Activated T-helper 2 cell treated with anti-CD3 and anti-CD28 coated beads, Interferon-gamma antibody, Interleukin-2, Interleukin-4, amounts not matched to agents 10 μg/mL and 5 μg/mL and 100 μg/mL, durations not matched to agents 14 hours and 24 hours and 36 hours (primary cell): ENCODE measurements at places on chromosomes 3 and 15.

GRCh38 chr15:94335616-94336015 lies 104.3 kb downstream of the MCTP2 start:
- DNase-seq: no peak
- H3K4me1 ChIP-seq: peaks cover 3% of the 10 kb centered on the region
- H3K4me3 ChIP-seq: no peak overlapping the region
- no peaks in the 10 kb centered on the region for H3K27me3 ChIP-seq
- no peak overlapping the region for H3K27ac ChIP-seq
- H3K36me3 ChIP-seq: peaks cover 24% of the 10 kb centered on the region

GRCh38 chr3:13242364-13242737 lies 169.1 kb upstream of the IQSEC1 start:
- DNase-seq: no peak
- no peak overlapping the region for H3K4me3 ChIP-seq
- H3K27ac ChIP-seq: no peak overlapping the region
- H3K36me3 ChIP-seq: no peaks in the 10 kb centered on the region

DNA sequence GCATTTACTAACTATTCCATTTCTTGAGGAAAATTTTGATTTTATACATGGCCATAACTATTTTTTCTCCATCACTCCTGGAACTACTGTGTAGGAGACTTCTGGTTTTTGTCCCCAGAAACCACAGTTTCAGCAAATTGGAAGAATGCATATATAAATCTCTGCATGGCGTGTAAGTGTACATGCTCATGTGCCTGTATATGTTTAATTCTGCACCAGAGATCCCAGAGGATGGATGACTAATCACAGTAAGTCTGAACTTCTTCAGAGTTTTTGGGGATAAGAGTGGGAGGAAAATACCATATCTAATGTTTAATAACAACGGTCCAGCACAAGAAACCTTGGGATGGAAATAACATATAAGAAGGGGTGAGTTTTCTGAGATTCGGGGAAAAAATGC lies 10.9 kb upstream of the COL6A6 start:
- no peaks in the 10 kb centered on the region for H3K36me3 ChIP-seq
- no peak overlapping the region for H3K4me3 ChIP-seq
- H3K27me3 ChIP-seq: peaks cover 2% of the 10 kb centered on the region

GRCh38 chr3:146636881-146637280 lies 31.7 kb upstream of the PLSCR5 start:
- DNase-seq: no peak
- H3K27me3 ChIP-seq: no peaks in the 10 kb centered on the region
- H3K36me3 ChIP-seq: no peaks in the 10 kb centered on the region
- H3K4me1 ChIP-seq: no peaks in the 10 kb centered on the region
- H3K4me3 ChIP-seq: no peak overlapping the region

GRCh38 chr15:40756938-40757337 lies 1.9 kb upstream of the RMDN3 start:
- DNase-seq: no peak
- H3K4me3 ChIP-seq: peak overlapping the region; percentile 30
- H3K27me3 ChIP-seq: no peaks in the 10 kb centered on the region
- peaks cover 10% of the 10 kb centered on the region for H3K36me3 ChIP-seq
- no peak overlapping the region for H3K27ac ChIP-seq

DNA sequence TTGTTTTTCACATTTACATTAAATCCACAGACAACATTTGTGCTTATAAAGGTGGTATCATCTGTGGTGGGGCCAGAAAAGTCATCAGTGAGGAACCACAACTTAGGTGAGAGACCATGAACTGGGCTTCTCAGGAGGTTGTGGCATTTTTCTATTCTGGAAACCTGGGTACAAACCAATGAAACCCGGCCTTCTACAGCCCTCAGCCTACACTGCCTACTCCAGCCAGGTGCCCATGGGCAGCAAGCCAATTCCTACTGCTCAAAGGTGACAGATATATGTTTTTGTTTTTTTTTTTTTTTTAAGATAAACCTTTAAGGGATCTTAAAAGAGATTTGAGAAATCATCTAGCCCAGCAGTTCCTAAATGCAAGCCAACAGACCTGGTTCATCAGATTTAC lies 20.3 kb downstream of the SPG21 start:
- H3K27me3 ChIP-seq: no peaks in the 10 kb centered on the region
- H3K36me3 ChIP-seq: peaks cover 51% of the 10 kb centered on the region
- DNase-seq: no peak
- H3K4me3 ChIP-seq: no peak overlapping the region

DNA sequence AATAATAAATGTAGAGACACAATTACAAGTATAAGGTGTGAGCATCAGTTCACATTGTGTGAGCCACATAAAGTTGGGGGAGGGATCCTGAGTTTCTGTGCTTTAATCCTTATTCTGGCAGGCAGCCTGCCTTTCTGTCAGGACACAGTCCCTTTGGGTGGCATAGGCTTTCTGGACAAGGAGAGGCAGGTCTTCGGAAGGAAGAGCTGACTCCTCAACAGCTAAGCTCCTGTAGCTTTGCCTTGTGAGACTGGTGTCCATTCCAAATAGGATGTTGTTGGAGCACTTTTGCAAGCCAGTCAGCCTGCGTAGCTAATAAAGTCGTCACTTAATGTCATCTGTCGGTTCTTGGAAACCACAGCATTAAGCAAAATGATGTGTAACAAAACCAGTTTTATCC lies 151.9 kb upstream of the MCTP2 start:
- H3K27ac ChIP-seq: no peak overlapping the region
- H3K27me3 ChIP-seq: no peaks in the 10 kb centered on the region
- no peak overlapping the region for H3K4me3 ChIP-seq
- no peak for DNase-seq
- H3K36me3 ChIP-seq: no peaks in the 10 kb centered on the region
